ENCODE measurements at places on chromosomes 3 and 15.

DNA sequence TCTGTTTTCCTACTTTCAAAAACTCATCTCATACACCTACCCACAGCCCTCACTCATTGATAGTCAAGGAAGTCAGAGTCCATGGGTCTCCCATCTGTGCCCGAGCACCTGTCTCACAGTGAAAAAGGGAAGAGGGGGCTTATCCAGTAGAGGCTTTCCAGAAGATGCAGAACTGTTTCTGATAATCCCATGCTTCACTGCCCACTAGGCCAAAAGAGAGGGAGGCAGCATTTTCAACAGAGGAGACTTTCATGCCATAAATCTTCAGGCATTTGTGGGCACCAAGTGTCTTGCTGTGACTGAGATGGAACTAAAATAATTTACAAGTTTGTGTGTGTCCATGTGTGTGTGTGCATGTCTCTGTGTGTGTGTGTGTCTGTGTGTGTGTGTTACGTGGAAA lies 117.9 kb upstream of the PHLDB2 start:
- DNase-seq: no peak

GRCh38 chr15:53918180-53919079 lies 59.8 kb upstream of the UNC13C start:
- DNase-seq: no peak

GRCh38 chr15:93268066-93268465 lies 179.1 kb upstream of the RGMA start:
- no peak for DNase-seq

GRCh38 chr3:13411186-13411860 lies 8.8 kb downstream of the NUP210 start:
- DNase-seq: no peak

DNA sequence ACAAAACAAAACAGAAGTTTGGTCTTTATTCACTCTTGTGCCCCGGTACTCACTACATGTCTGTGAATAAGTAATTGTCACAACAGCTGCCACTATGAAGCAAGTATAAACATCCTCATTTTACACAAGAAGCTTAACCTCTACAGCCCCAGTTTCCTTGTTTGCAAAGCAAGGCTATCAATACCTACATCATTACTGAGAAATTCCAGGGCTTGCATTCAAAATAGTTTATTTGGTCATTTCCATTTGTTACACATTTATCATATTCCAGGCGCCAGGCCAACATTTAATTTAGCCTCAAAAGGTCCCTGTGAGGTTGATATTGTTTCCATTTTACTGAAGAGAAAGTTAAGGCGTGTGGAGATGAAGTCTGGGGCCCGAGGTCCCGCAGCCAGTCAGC lies 161.4 kb upstream of the LRTM1 start:
- no peak for DNase-seq

- no peak for DNase-seq
Measured at GRCh38 chr3:35120026-35120425, 519.3 kb upstream of the ARPP21 start.

DNA sequence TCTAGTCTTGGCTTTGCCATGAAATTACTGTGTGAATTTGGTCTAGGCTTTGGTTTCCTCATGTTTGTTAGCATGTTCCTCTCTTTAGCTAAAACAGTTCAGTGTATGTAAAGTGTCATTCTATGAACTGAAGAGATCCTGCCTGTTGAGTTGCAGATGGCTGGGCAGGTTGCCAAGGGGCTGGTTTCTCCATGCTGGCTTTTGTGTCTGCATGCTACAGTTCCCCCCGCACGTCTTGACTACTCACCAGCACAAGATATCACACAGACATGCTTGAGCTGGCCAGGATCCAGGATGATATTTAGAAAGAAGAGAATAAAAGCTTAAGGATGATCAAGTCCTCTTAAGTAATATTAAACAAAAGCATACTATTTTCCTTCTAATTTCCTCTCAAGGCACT lies 90.2 kb downstream of the CERS3 start:
- no peak for DNase-seq

GRCh38 chr15:37891766-37892368 lies 42.6 kb upstream of the TMCO5A start:
- DNase-seq: no peak

- no peak for DNase-seq
Measured at GRCh38 chr3:13574083-13574797, 25.3 kb downstream of the FBLN2 start.

GRCh38 chr15:73989001-73989798 lies 2.9 kb downstream of the STOML1 start:
- DNase-seq: no peak

GRCh38 chr15:50055332-50055731 lies 63.7 kb downstream of the ATP8B4 start:
- DNase-seq: no peak

GRCh38 chr3:21392526-21392925 lies 358.5 kb downstream of the ZNF385D start:
- DNase-seq: no peak

DNA sequence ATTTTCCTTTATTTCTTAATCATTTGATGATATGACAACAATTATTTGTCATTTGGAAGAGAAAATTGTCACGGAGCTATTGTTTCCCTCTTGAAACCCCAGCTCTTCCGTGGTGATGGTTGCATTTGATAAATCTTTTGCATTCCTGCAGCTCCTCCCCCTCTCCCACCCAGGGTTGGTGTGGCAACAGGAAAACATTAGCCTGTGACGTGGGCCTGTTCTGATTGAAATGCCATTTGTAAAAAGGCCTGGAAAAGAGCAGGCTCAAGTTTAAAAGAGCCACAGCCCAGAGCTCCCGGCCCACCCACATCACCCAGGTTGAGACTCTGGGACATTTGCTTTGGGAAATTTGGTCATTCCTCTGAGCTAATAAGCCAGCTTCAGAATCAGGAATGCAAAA lies 282.5 kb downstream of the RPLP1 start:
- no peak for DNase-seq

DNA sequence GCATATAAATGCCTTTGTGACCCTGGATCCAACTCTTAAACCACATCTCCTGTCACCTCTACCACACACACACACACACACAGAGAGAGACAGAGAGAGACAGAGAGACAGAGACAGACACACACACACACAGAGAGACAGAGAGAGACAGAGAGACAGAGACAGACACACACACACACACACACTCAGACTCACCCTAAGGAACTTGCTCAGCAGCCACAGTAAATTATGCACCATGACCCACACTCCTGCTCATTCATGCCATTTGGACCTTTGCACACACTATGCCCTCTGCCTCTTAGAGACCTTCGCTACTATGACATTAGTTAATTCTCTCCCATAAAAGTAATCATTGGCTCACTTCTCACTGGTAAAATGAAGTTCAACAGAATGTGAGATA lies 275.7 kb downstream of the ADAMTSL3 start:
- no peak for DNase-seq

- no peak for DNase-seq
Measured at GRCh38 chr3:51106242-51106876, 278.7 kb upstream of the MANF start.

DNA sequence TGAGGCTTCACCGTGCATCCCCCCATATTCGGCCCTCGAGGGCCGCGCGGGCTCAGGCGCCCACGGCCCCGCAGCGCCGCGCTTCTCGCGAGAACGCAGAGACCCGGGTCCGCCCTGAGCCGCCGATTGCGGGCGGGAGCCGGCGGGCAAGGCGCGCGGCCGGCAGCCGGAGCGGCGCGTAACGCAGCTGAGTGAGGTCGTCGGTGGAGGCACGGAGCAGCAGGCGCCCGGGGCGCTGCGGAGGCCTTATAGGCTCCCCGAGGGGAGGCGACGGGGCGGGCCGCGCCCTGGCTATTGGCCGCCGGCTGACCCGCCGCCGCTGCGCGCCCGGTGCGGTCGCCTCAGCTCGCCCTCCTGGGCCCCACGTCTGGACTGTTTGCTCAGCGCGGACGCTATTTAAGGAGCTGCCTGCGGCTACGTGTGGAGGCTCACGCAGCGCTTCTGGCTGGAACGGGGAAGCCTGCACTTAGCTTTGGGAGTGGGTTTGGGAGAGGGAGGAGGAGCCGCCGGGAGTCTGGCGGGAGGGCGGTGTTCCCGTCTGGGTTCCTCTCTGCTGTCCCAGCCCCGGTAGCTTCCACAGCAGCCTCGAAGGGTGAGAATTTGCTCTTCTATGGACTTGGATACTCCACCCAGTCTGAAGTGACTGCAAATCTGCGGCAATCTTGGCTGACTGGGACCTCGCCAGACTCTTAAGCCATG lies at the start of gene PLOD2:
PLOD2 (minus strand) TSS at position 221 of the 699 bp plus-strand sequence; CDS start at position 26, 195 bp downstream.
- peak; percentile 50 for DNase-seq

GRCh38 chr3:9649791-9650521 lies 651 bp downstream of the MTMR14 start:
- DNase-seq: no peak

- no peak for DNase-seq
Measured at GRCh38 chr3:109900783-109901182, 563.4 kb upstream of the DPPA4 start.

DNA sequence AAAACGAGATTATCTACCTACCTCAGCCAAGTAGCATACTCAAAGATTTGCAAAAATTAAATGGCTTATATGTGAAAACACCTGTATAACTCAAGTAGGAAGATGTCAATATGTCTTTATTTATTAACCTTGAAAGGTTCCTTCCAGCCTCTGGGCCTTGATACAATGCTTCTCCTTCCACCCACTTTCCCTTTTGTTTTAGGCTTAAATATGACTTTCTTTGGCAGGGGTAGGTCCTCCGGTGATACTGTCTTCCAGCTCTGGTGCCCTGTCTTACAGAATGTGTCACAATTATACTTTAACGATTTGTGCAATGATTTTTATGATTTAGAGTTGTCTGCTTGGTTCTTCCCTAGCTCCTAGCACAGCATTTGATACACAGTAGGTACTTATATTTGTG lies 4.1 kb downstream of the LINS1 start:
- no peak for DNase-seq

GRCh38 chr3:173993299-173993698 lies 595.8 kb downstream of the NLGN1 start:
- peak; percentile 13 for DNase-seq

GRCh38 chr3:127573401-127573800 lies 17.1 kb downstream of the TPRA1 start:
- DNase-seq: no peak

GRCh38 chr3:86954747-86955146 lies 36.2 kb downstream of the VGLL3 start:
- no peak for DNase-seq

GRCh38 chr3:169528289-169528688 lies 135.2 kb downstream of the MECOM start:
- DNase-seq: no peak

DNA sequence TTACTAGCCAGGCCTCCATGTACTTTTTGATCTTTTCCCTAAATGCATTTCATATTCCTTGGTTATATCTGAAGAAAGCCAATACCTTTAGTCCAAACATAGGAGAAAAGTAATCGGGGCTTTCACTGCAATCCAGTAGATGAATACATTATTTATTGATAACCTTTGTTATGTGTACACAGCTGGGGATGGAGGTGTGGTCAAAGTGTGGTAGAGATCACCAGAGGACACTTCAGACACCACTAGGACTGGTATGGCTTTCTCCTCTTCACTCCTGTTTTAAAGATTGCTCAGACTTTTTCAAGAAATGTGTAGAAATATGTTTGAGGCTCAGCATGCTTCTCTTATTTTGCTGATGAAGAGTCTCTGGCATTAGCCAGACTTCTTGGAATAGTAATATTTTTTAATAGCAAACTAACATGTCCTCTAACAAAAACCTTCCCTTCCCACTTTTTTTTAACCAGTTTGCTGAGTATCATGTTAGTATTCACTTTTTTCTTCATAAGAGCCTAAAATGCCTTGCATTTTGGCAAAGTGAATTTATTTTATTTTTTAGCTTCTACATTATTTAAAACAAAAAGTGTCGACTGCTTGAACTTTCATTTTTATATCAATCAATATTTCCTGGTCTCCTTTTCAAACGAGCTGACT lies 65.6 kb upstream of the MBNL1 start:
- DNase-seq: no peak

DNA sequence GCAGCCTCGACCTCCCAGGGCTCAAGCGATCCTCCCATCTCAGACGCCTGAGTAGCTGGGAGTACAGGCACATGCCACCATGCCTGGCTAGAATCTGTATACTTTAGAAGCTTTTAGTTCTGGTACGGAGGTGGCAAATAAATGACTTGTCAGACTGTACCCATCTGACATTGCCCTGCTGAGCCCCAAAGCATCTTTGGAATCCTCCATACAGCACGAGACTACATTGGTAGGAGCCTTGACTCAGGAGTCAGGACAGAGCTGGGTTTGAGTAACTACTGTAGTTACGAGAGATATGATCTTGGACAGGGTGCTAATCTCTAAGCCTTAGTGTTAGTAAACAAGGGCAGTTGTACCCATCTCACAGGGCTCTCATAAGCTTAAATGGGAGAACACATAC lies 67.8 kb upstream of the NPHP3 start:
- no peak for DNase-seq

DNA sequence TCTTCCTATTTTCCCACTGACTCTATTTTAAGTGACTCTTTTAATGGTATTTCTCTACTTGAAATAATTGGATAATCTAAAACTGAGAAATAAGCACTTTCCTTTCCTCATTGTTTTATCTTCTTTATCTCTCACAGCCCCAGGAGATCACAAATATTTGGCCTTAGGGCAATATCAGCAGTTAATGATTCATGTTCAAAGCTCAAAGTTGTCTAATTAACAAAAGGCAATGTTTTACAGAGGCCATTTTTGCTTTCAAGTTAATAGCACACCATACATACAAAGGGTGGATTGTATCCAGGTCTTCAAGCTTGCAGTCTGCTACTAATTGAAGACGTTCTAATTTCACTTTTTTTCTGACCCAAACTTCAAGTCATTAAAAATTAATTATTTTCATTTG lies 120.1 kb downstream of the LRRN1 start:
- no peak for DNase-seq

GRCh38 chr3:5756443-5756842 lies 568.9 kb downstream of the EDEM1 start:
- no peak for DNase-seq

GRCh38 chr15:67760901-67761300 lies 64.4 kb upstream of the SKOR1 start:
- DNase-seq: no peak

GRCh38 chr3:21466476-21466875 lies 284.5 kb downstream of the ZNF385D start:
- no peak for DNase-seq

- peak; percentile 20 for DNase-seq
Measured at GRCh38 chr3:21484057-21484827, 266.8 kb downstream of the ZNF385D start.

GRCh38 chr3:172987273-172987672 lies 153.8 kb downstream of the SPATA16 start:
- no peak for DNase-seq

- DNase-seq: no peak
Measured at GRCh38 chr15:67680641-67681040, 138.1 kb downstream of the MAP2K5 start.

- DNase-seq: no peak
Measured at GRCh38 chr15:68404056-68404798, 27.7 kb downstream of the ITGA11 start.

Measured in brain pericyte (primary cell).